Stimulated activated CD4-positive, alpha-beta T cell treated with anti-CD3 and anti-CD28 coated beads, Interleukin-12 subunit alpha, Interleukin-12 subunit beta, amount 100 ng/mL, for 48 hours (primary cell): ENCODE measurements at places on chromosomes 2 and 18.

GRCh38 chr2:230425377-230425776 is 9.4 kb downstream of the SP100 start:
- DNase-seq = no peak

GRCh38 chr18:23307567-23308295 is 145.4 kb upstream of the RIOK3 start:
- DNase-seq = no peak

GRCh38 chr2:117703858-117704257 is 110.6 kb upstream of the DDX18 start:
- DNase-seq = no peak

DNA sequence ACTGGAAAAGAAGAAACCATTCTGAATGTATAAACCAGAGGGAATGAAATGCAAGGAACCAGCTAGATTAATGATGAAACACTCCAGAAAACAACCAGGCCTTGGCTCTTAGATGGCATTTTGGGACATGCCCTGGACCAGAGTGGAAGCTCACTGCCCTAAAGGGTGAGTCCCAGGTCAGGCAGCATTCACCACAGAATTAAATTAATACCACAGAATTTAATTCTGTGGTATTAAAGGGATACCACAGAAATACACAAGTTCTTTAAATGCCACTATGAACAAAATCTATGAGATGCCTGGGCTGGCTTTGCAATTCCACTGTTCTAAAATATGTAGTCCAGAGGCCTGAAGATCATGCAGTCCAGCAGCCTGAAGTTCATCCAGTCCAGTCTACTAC is 122.3 kb upstream of the KYNU start:
- DNase-seq = no peak
